Frontal cortex (tissue), 4 donors: ENCODE measurements at places on chromosomes 6 and 20.

GRCh38 chr6:155155787-155156447 is 107.9 kb upstream of the CLDN20 start:
- DNase-seq, result no peak

DNA sequence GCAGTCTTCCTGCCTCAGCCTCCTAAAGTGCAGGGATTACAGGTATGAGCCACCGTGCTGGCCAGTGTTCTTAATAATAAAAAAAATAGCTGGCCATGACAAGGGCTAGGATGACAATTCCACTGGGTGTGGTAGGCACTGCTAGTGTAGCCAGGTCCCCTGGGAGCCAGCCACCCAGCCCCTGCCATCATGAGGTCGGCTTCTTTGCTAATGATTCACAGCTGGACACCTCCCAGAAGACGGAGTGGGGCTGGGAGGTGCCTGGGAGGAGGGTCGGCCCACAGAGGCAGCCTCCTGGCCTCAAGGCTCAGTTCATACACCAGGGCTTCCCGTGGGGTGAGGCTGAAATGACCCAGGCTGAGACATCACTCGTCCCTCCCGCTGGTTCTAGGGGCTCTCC is 230.4 kb downstream of the TAF4 start:
- no peak for DNase-seq

- no peak for DNase-seq
These were observed 36.2 kb upstream of the RNF24 start for GRCh38 chr20:4051413-4052138.

DNA sequence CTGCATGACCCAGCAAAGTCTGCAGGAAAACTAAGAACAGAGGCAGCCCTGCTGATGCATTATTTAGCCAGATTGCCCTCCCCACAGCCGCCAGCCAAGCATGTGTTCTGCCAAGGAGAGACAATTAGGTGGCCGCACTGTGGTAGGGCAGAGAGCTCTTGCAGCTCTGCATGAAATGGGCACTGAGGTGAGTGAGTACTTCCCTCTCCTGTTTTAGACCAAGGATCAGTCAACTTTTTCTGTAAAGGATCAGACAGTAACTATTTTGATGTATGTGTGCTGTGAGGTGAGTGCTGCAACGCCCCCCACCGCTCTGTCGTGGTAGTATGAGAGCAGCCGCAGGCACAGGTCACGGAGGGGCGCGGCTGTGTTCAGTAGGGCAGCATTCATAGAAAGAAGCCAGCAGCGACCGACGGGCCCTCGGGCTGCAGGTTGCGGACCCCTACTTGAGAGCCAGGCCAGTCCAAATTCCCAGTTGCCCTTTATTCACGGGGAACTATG is 23.8 kb upstream of the FAM50B start:
- DNase-seq, result no peak

DNA sequence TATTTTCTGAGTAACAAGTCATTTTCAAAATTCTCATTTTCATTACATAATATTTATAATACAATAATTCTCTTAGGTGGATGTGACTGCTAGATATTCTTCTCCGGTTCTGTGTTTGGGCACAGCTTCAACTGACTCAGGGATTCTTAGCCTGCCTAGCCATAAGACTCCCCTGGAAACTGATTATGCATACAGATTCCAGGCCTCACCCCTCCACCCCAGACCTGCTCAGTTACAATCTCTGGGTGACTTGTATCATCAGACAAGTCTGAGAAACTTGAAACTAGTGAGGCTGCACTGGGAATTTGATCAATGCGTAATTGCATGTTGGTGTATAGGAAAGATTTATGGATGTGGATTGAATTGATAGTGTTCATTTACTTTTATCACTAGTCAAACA is 25.4 kb downstream of the FLRT3 start:
- no peak for DNase-seq

DNA sequence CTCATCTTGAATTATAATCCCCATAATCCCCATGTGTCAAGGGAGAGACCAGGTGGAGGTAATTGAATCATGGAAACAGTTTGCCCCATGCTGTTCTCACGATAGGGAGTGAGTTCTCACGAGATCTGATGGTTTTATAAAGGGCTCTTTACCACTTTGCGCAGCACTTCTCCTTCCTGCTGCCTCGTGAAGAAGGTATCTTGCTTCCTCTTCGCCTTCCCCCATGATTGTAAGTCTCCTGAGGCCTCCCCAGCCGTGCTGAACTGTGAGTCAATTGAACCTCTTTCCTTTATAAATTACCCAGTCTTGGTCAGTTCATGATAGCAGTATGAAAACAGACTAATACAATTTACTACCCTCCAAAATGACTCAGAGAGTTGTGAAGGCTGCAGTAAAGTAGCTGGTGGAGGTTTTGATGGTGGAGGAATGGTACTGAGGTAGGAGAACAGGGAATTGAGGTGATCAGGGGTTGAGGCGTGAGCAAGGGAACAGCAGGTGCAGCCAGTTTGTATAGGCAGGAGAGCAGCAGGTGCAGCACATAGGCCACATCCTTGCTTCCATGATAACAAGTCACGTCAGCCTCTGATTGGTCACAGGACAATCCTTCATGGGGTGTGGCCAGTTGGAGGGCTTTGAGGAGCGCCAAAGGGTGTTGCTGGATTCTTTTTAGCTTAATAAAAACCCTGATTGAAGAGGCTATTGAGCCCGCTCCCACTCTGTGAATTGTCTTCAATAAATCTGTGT is 150.0 kb downstream of the CDC5L start:
- no peak for DNase-seq

DNA sequence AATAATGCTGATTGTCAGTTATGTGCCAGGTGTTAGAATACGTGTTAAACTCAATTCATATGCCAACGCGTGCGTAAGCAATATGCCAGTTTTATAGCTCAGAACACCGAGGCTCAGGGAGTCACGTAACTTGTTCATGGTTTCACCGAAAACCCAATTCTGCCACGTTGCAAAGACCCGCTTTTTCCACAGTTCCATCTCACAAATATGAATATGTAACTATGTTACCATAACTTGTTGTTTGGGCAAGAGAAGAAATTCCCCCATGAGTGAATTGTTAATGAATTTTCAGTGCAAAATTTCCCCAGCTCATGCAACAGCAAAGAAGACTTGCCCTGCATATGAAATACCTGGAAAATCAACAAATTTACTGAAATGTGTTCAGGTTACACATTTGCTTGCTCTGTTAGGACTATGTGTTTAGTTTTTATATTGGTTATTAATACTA is 30.1 kb downstream of the SF3B5 start:
- no peak for DNase-seq

DNA sequence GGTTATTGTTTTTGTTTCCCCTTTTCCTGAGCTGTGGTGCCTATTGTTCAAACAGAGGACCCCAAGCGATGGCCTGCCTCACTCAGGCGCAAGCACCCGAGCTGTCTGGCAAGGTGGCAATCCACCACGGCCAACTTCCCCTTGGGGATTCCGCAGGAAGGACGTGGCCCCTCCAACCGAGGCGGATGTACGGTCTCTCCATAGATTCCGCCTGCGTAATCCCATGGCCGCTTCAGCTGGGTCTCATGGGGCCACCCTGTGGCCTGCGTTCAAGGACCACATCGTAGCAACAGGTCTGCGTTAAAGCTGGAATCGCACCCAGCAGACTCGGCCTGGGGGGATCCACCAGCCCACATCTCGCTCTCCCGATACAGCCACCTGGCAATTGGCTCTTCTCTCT is 79.9 kb downstream of the CEBPB start:
- DNase-seq, result no peak

DNA sequence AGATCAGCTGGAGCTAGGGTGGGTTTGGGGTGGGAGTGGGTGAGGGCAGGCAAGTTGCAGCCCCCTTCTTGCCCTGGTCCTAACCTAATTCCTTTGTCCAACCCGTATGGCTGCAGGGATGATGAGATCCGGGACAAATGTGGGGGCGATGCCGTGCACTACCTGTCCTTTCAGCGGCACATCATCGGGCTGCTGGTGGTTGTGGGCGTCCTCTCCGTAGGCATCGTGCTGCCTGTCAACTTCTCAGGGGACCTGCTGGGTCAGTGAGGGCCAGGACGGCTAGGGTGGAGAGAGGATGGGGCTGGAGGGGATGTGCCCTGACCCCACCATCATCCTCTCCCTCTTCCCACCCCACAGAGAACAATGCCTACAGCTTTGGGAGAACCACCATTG is 12.0 kb downstream of the TMEM63B start:
- DNase-seq, result no peak

DNA sequence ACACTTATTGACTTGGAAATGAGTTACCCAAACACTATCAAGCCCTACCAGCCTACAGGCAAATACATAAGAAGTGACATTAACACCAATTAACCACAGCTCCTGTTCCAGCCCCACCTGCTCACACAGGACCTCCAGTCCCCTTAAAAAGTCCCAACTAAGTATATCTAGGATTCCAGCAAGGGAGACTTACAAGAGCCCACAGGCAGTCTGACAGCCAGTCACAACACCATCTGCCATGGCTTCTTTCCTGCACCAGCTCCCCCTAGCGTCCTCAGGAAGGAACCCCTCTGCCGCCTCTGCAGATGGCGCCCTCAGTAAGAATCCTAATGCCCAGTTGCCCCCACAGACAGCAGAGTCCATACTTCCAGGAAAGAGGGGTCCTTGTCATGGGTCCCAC is 122.1 kb downstream of the HIVEP2 start:
- DNase-seq, result no peak

DNA sequence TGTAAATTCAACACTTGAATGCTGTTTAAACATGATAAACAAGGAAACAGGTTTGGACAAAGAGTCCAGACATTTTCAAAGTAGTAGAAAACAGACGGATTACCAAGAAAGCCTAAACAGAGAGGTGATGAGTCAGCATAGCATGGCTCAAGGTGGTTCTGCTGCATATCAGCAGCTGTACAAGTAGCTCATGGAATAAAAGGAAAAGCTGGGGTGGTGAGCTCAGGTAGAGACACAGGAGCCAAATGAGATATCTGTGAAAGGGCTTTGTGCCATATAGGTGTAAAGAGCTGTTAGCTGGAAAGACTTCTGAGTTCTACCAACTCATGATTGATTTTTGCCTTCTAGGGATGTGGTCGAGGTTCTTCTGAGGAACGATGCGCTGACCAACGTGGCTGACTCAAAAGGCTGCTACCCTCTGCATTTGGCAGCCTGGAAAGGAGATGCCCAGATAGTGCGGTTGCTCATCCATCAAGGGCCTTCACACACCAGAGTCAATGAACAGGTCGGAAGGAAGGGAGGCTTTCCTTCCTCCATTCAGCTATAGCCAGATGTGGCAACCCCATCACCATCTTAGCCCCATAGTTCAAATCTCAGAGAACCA is 80.7 kb downstream of the ANKS1A start:
- no peak for DNase-seq

- no peak for DNase-seq
These were observed 674.9 kb downstream of the GRIK2 start for GRCh38 chr6:102068349-102068929.

GRCh38 chr6:43861212-43861894 is 91.3 kb downstream of the VEGFA start:
- DNase-seq, result no peak

GRCh38 chr6:11366183-11366933 is 133.9 kb upstream of the NEDD9 start:
- DNase-seq, result no peak

DNA sequence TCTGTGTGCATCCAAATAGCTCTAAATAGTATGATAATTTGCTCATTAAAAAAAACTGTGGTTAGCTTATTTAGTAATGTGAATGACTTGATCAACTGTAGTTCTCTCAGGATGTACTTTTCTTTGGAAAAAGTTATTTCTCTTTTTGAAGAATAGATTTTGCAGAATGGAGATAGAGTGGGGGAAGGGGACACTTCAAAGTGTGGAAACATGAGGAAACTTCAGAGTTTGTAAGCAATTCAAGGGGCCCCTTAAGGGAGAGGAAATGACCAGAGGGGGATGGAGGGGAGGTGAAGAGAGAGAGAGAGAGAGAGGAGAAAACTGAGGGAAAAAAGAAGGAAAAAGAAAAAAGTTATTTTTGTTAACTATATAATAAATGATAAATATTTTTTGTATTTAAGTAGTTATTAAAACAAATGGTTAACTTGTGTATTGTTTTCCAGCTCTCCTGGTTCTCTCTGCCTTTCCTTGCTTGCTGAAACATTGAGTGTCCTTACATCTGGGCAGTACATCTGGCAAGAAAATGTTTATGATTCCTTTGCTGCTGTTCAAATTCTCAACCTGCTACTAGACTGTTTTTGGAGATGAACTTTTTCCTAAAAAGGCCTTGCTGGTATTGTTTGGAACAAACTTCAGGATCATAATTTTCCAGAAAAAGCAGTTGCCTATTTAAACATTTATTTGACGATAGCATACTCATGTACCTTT is 497.5 kb upstream of the CITED2 start:
- DNase-seq, result no peak

- DNase-seq, result no peak
These were observed 977 bp upstream of the SLC22A2 start for GRCh38 chr6:160259598-160259997.

DNA sequence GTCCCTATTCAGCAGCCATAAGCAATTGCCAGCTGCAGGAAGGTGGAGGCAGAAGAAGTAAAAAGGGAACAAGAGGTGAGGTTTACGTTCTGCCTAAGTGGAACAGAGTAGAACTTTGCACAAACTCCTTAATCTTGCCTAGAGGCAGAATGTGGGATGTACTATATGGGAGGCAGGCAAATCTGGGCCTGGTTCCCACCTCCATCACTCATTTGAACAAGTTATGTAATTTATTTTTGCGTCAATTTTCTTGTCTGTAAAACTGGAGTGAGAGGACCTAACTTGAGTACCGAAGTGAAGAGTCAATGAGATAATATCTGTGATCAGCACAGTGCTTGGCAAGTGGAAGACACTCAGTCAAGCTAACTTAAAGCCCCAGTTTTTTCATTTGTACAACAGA is 2.0 kb upstream of the TPBG start:
- no peak for DNase-seq

- DNase-seq, result no peak
These were observed 8.6 kb downstream of the COL9A3 start for GRCh38 chr20:62825333-62825985.

DNA sequence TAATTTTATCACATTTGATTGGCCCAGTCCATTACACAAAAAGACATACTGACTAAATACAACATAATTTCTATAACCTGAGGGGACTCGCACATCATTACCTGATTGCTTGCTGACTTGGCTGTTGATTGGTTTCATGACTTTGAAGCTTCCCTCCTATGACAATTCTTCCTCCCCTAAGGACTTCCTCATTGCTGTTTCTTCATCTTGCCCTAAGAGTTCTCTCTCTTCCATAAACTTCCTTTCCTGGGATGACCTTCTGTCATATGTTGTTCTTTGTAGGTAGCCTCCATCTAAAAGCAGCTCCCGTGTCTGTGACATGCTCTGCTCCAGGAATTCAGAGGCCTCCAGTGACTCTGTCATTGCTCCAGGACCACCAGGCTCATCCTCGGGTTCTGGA is 22.6 kb downstream of the RSPH3 start:
- no peak for DNase-seq

- no peak for DNase-seq
These were observed 210.4 kb downstream of the ALDH8A1 start for GRCh38 chr6:134739299-134740026.

GRCh38 chr6:100346828-100347227 is 117.9 kb downstream of the SIM1 start:
- no peak for DNase-seq

GRCh38 chr6:6634735-6635075 is 46.2 kb downstream of the LY86 start:
- no peak for DNase-seq
